ENCODE measurements at places on chromosomes 7 and 10.

DNA sequence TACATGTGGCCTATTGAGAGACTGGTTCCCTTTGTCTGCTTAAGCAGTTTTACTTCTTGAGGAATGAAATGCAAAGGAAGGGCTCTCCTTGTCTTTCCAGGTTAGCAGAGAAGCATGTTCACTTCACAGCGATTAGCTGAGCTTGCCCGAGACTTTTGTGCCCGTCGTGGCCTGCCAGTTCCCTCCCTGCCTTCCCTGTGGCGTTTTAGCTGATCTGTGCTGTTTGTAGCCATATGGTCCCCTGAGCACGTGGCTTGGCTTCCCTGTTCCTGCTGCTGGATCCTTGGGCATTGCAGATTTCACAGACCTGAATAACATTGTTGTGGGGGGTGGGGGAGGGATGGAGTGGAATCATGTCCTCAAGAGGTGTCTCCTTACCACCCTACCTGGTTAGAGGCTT lies 61.8 kb downstream of the SND1 start:
- DNase-seq = no peak

GRCh38 chr10:23439961-23440889 lies 1.4 kb downstream of the OTUD1 start:
- DNase-seq = peak; percentile 11

- no peak for DNase-seq
Measured at GRCh38 chr10:69757553-69758309, 44.0 kb upstream of the COL13A1 start.

DNA sequence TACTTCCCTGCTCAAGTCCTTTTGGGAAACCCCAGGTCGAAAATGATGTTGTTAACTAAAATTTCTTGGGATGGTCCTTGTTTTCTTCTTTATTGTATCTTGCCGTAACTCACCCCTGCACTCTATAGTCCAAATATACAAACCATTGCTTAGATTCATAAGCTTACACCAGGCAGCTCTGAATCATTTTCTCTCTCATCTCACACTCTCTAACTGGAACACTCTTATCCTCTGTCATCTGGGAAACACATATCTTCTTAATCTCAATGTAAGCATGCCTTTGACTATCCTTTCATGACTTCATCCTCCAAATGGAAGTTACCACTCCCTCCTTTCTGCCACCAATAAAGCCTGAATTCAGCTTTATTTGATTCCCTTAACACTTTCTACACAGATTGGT lies 175.8 kb upstream of the ANK3 start:
- DNase-seq = no peak

- DNase-seq = no peak
Measured at GRCh38 chr7:28128608-28129007, 52.0 kb downstream of the JAZF1 start.

DNA sequence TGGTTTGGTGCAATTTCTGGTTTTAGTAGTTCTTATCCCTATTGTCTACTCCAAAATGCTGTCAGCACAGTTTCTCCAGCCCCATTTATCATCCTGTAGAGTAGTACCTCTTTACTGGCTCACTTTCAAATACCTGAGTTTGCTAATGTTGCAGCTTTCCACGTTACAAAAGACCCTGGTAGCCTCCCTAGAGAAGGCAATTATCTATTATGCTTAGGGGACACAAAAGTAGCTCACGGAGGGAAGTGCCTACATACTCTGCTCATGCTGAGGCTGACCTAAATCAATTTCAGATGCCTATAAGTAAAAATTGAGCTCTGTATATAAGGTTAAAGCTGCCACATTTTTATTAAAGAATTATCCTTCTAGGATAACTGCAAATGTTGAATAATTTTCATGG lies 603.6 kb downstream of the CNTNAP2 start:
- DNase-seq = no peak

DNA sequence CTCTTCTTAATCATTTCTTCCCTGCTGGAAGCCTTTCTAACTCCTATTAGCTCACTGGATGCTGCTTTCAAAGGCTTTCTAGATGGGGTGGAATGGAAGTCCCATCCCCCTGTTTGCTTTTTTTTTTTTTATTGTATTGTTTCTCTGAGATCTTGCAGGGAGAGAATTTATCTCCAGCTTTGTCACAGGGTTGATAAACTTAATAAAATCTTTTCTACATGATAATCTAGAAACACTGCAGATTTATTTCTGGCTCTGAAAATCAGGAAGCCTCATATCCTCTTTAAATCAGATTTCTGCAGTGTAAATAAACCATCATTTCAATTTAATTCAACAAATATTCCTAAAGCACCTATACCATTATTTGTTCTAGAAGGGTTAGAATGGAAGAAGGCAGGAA lies 37.2 kb upstream of the CHCHD3 start:
- no peak for DNase-seq

DNA sequence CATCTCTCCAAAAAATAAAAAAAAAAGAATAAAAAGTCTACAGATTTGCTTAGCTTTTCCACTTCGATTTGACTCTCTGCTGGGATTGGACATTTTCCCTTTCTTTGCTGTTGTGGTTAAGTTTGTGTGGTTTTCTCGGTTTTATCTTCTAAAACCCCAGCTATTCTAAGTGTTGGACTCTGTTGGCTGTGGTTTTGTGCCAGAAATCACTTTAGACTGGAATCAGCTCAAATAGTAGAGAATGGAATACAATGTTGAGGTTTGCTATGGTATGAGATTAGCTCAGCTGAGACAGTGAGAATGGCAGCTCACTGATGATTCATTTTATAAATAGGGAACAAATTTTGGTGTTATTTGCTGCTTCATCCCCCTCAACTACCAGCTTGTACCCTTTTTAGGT lies 116.0 kb downstream of the BUB3 start:
- no peak for DNase-seq

GRCh38 chr7:33400214-33400538 lies 270.8 kb downstream of the BBS9 start:
- no peak for DNase-seq

- no peak for DNase-seq
Measured at GRCh38 chr10:44995914-44996669, 4.6 kb upstream of the ZNF22 start.

- DNase-seq = no peak
Measured at GRCh38 chr10:22630234-22631174, 83.9 kb downstream of the PIP4K2A start.

DNA sequence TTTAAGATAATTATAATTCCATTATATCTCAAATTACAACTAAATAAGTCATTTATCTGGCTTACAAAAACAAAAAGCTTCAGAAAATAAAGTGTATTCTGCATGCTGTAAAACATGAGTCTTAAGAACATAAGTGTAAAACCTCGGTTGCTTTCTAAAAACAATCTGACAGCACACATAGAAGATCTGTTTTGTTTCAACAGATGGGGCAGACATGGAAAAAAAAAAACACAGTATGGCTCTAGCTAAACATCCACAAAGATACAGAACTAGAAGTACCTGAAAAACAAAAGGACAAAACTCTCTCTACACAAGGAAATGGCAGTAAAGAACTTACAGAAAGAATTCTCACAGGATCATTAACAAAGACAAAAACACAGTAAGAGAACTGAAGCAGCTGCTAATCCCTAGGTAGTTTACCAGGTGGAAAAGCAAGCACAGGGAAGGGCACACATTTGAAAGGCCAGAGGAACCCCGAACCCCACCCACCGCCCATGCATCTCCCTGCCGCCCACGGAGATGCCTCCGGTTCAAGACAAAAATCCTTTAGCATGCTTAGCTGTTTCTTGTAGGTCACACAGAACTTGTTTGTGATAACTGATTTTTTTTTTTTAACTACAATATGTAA lies 42.5 kb downstream of the DLD start:
- no peak for DNase-seq
